ENCODE measurements at places on chromosomes 4 and X. TPM values are rescaled to one million over a fixed set of nuclear protein-coding genes. Genes with fewer than 3 reads are reported as not detected.

The MORC4 gene
- 8.3 TPM for total RNA-seq

The ARX gene
- total RNA-seq: 0.88 TPM

The BST1 gene
- total RNA-seq: 62.5 TPM

The SNCA gene
- 1.2 TPM for total RNA-seq

The CNOT6L gene
- total RNA-seq: 31.0 TPM

The SSX3 gene
- not detected for total RNA-seq

The CRLF2 gene
- total RNA-seq: not detected

The RAB40A gene
- total RNA-seq: 0.70 TPM

The CC2D2A gene
- total RNA-seq: 9.4 TPM

The AR gene
- total RNA-seq: 0.70 TPM

The TMEM128 gene
- total RNA-seq: 13.1 TPM

The CAMK2D gene
- total RNA-seq: 61.3 TPM

The GAGE12H gene
- total RNA-seq: not detected

The POLN gene
- total RNA-seq: 4.2 TPM
